Left renal cortex interstitium (tissue), 4 donors: ENCODE measurements at places on chromosomes 1 and 21.

DNA sequence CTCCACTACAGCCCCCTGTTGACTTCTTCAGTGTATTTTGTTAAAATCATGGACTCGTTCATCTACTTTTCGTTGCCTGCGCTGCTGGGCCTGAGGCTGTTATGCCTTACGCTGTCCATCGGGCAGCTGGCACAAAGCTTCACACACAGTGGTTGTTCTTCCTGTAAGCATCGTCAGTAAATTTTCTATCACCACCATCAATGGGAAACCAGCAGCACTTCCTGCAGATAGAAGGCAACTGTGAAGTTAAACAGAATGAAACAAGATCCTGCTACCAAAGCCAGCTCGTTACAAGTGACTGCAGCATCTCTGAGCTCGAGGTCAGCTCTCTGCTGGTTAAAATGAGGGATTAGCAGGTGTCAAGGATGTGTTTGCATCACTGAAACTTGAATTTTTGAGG is 21.9 kb upstream of the PADI6 start:
- no peak for DNase-seq

DNA sequence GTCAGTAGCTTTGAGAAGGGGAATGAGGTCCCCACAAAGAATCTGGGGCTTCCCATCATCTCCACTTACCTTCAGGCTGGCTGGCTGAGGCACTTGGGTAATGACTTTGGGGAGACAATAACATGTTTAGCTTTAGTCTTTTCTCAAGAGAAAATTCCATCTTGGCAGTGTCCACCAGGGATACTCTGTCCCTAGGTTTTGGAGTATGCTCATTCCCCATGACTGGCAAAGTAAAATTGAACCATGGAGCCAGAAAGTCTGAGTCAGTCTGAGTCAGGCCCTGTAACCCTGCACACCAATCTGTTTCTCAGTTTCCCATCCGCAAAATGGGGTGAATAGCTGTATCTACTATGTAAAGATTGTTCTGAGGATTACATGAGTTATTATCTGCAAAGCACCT is 28.2 kb downstream of the RUNX1 start:
- no peak for DNase-seq

DNA sequence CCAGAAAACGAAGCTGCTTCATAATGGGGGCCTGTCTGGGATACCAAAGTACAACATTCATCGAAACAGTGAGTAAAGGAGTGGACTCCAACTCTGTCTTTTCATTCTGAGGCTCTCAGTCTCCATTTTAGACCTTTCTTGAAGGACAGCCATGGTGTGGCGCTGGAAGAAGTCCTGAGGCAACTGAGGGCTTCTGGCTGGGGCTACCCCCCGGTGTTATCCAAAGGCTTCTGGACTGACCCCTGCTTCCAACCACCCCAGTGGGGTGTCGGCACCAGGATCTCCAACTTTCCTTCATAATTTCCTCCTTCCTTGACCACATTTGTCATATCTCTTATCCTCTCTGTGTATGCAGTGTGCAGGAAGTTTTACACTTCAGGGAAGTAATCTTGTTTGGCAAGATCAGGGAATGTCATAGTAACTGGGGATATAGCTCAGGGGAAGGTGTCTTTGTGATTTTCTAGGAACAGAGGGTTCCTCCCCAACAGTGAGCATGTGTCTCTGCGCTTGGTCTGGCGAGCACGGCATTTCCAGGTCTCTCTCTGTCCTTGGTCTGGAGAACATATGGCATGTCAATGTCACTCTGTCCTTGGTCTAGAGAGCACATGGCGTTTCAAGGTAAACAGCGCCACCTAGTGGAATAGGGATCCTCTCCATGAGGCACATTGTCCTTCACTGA is 19.4 kb upstream of the BSDC1 start:
- DNase-seq, result no peak

GRCh38 chr1:36585569-36586548 is 103.1 kb upstream of the CSF3R start:
- no peak for DNase-seq
